ENCODE measurements at places on chromosomes 12 and 14. TPM values are rescaled to one million over a fixed set of nuclear protein-coding genes. Genes with fewer than 3 reads are reported as not detected.

Gene MANSC4
- not detected for total RNA-seq

- no peak for DNase-seq
Observed at GRCh38 chr12:120169946-120170345, 24.6 kb downstream of the GCN1 start.

GRCh38 chr12:76781321-76781720 lies 17.4 kb downstream of the ZDHHC17 start:
- no peak for DNase-seq

GRCh38 chr14:33287189-33287588 lies 348.5 kb downstream of the NPAS3 start:
- DNase-seq: no peak

- no peak for DNase-seq
Observed at GRCh38 chr12:52918784-52919183, 13.9 kb upstream of the KRT8 start.

DNA sequence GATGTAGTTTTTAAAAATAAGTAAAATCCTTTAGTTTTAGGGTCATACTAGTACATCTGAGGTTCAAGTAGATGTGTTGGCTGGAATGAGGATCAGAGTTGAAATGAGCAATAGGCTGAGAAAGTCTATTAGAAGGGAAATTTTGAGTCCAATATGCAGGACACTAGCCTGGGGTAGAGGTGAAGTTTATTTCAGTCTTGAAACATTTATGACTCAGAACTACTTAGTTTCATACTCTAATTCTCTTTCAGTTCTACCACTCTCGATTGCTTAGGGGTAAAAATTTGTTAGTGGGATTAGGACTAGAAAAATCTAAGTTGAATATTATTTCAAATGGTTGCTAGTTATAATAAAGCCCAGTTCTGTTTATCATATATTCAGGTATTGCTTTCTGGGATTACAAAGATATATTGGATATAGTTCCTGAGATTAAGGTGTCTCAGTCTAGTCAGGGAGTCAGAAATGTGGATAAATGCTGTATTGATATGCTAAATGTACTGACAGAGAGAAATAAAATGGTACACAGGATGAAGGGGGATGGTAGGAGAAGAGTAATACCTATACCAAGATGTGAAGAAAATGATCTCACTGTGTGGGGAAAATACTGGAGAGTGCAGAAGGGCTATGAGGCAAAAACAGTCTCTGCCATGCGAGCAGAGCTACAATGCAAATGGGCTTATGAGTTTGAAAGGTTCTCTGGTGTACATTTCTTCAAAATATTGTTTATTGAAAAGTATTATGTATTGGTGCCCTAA lies 395.8 kb upstream of the FBXO33 start:
- DNase-seq: no peak

Gene PLA2G1B
- not detected for total RNA-seq

Gene KRT75
- not detected for total RNA-seq

Gene KRT80
- 0.48 TPM for total RNA-seq

GRCh38 chr12:52331833-52332232 lies 10.6 kb upstream of the KRT83 start:
- no peak for DNase-seq

DNA sequence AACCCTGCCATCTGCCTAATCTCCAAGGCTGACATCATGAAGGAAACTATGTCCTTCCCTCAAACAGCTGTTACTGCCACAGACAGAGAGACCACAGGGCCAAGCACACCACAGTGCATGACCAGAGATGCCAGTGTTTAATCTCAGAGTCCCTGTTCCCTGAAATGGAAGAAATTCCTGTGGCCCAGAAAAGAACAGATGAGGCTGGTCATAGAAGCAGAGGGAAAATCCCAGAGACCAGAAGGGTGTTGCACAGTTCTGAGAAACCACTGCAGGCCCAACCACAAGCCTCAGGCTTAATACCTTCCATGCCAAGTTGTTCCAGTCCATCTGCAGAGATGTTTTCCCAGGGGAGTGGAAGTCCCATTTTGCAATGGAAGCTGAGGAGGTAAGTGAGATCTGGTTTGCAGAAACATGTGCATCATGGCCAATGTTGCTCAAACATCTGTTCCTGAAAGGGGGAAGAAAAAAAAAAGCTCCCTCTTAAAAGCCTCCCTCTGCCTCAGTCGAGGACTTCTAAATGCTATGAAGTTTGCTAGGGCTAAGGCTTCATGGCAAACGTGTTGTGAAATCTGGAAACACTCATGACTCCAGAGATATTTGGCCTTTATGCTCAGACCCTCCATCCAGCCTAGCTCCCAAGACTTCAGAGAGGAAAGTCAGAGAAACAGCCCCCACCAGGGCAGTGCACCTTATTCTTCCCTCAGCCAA lies 98.6 kb downstream of the SCARB1 start:
- DNase-seq: peak; percentile 36

DNA sequence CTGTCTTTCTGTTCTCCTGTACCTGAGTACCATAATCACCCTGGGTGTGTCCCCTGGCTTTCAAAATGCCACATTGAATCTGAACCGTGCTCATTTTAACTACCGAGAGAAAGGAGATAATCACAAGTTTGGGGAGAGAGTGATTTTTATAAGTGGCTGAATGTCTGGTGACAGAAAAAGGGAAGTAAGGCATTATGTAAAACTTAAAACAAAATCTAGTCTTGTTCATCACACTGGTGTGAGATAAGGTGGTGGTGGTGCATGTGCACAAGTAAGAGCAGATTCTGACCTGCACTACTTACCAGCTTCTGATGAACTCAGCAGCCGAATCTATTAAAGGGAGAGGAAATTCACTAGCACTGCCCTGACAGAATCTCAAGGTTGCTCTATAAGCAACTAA lies 56.3 kb downstream of the SPPL3 start:
- DNase-seq: no peak

- peak; percentile 36 for DNase-seq
Observed at GRCh38 chr14:76958980-76959710, 69.4 kb downstream of the IRF2BPL start.

Gene NEUROD4
- total RNA-seq: not detected

DNA sequence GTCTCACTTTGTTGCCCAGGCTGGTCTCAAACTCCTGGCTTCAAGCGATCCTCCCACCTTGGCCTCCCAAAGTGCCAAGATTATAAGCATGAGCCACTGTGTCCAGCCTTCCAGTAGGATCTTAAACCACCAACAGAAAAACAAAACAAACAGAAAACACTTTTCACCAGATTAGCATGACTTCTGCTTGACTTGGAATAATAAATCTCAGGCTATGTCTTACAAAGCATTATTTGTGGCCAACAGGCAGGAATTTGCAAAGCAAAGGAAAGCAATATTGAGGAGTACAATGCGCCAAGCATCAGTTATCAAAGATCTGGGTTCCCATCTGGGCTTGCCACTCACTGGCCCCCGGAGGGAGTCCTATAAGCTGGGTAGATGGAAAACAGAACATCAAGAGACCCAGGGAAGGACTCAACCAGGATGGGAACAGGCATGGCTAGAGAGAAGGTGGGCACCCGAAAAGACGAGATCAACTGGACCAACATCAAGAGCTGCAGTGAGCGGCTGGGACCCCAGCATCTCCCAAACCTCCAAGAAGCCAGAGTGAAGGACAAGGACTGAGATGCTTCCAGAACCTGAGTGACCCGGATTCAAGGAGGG lies 101.2 kb downstream of the TMEM30B start:
- DNase-seq: no peak
